ENCODE measurements at places on chromosomes 1 and 21. TPM values are rescaled to one million over a fixed set of nuclear protein-coding genes. Genes with fewer than 3 reads are reported as not detected.

VAMP3 gene
- 104 TPM for total RNA-seq

MYBPH gene
- 8.9 TPM for total RNA-seq

CACNA1E gene
- total RNA-seq = 0.79 TPM

AKR7A3 gene
- total RNA-seq = 0.53 TPM

- no peak for DNase-seq
Observed at GRCh38 chr1:31199236-31199790, 40.4 kb downstream of the NKAIN1 start.

DNA sequence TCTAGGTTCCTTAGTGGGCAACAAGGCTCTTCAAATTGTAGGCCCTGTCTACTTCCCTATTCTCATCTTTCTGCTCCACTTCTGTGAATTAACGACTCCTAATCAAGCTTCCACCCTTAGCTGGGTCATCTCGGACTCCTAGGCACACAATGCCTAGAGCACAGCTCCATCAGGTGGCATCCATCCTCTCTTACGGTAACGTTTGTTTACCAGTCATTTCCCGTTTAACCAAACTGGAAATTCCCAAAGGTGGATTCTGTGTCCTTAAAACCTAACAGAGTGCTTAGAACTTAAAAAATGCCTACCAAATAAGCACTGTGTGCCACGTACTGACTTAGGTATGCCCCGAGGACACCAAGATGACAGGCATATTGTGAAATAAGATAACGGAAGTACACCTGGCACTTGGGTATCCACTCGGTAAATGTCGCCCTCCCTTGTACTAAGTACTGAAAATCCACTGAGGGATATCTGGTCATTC is 1.5 kb downstream of the PARP1 start:
- no peak for DNase-seq

- no peak for DNase-seq
Observed at GRCh38 chr1:1080122-1080757, 6.1 kb upstream of the RNF223 start.
